ENCODE measurements at places on chromosomes 16 and 17.

DNA sequence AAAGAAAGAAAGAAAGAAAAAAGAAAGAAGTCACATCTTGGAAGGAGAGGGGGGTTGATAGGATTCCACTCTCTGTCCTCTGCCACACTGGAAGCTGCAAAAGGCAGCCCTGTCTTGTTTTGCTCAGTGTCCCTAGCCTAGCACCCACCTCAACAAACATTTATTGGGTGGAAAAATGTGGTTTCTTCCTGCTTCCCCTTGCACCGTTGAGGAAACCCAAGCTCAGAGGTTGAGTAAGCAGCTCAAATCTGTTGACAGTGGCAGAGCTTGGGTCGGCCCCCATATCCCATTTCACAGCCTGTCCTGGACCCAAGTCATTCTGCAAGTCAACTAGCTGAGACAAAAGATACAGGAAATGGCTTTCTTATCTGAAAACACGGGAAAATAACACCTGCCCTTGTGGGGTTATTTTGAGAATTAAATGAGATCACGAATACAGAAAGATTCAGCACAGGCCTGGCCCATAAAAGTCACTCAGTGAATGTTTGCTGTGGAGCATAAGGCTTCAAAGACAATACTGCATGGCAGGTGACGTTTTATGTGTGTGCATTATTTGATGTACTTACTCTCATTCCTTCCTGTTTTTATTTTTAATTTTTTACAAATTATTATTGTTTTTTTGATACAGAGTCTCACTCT lies 63.6 kb downstream of the SCNN1B start:
- DNase-seq: no peak

DNA sequence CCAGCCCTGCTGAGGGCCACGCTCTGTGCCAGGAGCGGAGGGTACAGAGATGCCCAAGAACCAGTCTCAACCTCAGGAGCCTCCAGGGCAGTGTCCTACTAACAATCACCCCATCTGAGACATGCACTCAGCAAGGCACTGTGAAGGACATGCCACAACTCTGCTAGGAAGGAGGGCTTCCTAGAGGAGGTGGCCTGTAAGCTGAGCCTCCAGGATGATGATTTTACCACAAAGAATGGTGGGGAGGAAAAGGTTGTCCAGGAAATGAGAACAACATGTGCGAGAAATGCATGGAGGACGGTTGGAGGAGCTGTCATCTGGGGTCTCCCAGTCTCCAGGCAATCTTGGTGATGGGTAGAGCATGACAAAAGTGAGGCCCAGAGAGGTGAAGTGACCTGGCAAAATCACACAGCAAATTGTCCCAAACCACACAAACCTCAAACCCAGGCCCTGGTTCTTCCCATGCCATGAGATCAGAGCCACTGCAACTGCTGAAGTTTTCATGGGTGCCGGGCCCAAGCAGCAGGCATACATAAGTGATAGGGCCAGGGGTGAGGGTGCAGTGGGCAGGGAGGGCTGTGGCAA lies 30.5 kb downstream of the CNGB1 start:
- no peak for DNase-seq

DNA sequence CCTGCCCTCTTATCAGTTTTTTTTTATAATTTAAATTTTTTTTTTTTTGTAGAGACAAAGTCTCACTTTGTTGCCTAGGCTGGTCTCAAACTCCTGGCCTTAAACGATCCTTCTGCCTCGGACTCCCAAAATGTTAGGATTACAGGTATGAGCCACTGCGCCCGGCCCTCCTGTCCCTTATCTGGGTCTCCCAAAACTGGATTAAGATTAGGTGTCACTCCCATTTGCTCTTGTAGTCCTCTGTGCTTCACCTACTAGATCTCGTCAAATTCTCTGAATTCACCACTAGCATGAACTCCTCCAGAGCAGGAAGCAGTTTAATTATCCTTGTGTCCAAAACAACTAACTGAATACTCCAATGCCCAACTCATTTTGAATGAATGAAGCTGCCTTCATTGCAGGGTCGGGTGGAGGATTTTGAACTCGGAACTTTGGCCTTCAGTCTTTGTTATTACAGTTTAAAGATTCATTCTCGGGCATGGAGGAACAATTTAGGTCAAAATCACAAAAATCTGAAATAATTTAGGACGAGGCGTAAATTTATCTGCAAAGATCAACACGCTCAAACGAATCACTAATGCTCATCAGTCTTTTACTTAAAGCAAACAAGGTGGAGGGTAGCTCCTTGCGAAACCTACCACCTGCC lies 802 bp upstream of the ATXN2L start:
- no peak for DNase-seq

DNA sequence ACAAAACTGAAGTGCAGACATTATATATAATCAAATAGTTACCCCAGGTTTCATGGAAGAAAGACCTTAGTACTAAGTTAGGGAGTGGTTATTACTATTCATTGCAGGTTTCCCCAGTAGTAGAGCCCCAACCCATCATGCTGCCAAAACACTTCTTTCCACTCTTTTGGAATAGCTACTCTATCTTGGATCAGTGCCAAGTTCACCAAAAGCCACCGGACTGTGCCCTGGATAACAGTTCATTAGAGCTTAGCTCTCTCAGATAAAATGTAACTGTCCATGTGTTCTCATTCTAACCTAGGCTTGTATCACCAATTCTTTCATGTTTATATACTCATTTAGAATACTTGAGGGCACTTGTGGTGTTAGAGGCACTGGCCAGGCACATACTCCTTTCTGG lies 540.1 kb upstream of the C16orf82 start:
- DNase-seq: no peak

DNA sequence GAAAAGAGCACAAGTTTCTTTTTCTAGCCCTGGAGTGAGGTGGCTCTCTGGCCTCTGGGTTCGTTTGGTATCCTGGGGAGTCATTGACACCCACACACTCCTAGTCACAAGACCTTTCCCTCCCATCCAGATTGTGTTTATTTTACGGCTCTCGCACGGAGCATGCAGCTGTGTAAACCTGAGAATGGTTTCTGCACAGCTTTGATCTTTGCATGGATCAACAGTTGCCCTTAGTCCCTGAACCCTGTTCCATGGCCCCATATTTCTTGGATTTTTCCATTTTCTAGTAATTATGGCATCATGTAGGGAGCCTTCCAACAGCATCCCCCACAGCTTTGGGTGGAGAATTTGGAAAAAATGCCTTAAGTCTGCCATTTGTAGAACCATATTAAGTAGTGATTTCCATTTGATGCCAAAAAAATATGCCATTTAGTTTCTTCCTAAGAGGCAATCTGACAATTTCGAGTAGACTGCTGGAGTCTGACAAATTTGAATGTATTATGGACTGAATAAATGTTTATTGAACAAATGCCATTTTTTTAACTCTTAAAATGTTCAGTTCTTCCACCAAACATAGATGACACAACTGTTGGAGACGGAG lies 197.7 kb downstream of the WWOX start:
- DNase-seq: no peak

DNA sequence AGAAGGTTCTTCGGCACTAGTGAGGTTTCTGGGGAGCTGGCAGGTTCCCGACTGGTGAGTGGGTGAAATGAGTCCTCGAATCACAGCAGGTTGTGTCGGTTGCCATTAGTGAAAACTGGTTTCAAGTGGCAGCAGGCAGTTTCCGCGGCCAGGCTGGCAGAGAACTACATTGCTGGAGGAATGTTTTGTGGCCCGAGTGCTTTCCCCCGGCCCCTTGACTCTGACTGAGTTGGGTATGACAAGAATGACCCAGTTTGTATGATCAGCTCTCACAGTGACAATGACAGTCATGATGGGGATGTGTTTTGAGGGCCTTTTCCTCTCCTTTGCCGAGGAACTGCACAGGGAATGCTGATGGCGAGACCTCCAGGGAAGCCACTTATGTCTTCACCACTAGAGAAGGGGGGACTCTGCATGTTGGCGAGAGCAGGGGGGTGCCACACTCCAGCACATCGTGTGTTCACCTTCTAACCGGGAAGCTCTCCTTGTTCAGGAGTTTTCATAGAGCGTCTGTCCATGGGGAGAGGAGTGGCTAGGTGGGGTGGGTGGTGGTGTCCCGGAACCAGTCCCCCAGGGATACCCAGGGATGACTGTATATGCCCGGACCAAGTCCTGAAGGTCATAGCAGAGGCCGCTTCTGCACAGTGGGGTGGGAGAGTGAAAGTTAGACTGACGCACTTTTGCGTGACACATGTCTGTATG lies 206.0 kb upstream of the CHMP6 start:
- peak; percentile 41 for DNase-seq

GRCh38 chr17:17467720-17468119 lies 9.1 kb upstream of the MED9 start:
- no peak for DNase-seq

DNA sequence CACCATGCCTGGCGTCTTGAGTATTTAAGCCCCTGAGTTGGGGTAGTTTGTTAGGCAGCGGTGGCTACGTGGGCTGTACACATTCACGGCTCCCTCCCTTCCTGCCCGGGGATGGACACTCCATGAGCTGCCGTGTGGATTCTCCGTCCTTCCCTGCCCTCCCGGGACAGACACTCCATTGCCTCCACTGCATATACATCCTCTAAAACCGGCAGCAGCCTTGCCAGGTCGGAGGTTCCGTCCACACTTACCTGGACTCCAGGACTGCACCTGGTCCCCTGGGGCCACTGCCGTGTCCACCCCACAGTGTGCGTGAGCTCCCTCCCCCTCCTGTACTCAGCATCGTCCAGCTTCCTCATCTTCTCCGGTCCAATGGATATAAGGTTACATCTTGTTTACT lies 3.5 kb upstream of the SPATA2L start:
- no peak for DNase-seq

DNA sequence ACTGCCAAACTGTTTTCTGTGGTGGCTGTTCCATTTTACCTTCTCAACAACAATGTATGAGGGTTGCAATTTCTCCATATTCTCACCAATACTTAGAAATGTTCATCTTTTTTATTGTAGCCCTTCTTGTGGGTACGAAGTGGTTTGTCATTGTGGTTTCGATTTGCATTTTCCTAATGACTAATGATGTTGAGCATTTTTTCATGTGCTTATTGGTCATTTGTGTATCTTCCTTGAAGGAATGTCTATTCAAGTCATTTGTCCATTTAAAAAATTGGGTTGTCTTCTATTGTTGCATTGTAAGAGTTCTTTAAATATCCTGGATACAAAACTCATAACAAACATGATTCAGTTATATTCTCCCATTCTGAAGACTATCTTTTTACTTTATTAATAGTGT lies 47.5 kb upstream of the CCL2 start:
- no peak for DNase-seq

All from nucleus accumbens (tissue), 56 donors.